ENCODE measurements at places on chromosomes 2 and 18. TPM values are rescaled to one million over a fixed set of nuclear protein-coding genes. Genes with fewer than 3 reads are reported as not detected.

DNA sequence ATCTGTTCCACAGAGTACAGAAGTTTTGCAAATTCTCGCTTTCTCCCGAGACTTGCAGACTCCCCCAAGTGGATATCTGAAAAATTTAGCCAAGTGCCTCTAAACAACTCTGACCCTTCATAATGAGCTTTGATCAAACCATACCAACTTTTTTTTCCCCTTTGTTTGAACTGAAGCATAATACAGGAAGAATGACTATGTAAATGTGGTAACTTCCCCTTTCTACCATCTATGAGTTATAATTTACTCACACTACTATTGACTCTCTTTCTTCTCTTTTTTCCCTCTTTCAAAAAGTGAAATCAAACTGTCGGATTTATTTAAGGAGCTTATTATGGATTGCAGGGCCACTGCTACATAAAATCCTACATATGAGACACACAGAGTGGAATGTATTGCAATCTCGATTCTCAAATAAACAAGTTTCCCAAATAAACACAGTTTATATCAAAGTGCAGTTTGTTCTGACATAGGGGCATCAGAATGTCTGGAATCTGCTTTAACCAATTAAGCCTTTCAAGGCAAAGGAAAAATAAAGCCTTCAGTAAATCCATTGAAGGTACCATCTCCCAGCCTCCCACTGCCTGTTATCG lies 1.4 kb upstream of the ZNF804A start:
- DNase-seq = no peak
- H3K36me3 ChIP-seq = no peaks in the 10 kb centered on the region
- peaks cover 13% of the 10 kb centered on the region for H3K4me1 ChIP-seq
- no peak overlapping the region for H3K27ac ChIP-seq

GRCh38 chr18:59820663-59821062 lies 79.1 kb upstream of the PMAIP1 start:
- no peak overlapping the region for H3K27ac ChIP-seq
- no peak overlapping the region for H3K4me3 ChIP-seq
- peaks cover 2% of the 10 kb centered on the region for H3K27me3 ChIP-seq
- DNase-seq = no peak
- H3K4me1 ChIP-seq = no peaks in the 10 kb centered on the region
- H3K36me3 ChIP-seq = no peaks in the 10 kb centered on the region

DNA sequence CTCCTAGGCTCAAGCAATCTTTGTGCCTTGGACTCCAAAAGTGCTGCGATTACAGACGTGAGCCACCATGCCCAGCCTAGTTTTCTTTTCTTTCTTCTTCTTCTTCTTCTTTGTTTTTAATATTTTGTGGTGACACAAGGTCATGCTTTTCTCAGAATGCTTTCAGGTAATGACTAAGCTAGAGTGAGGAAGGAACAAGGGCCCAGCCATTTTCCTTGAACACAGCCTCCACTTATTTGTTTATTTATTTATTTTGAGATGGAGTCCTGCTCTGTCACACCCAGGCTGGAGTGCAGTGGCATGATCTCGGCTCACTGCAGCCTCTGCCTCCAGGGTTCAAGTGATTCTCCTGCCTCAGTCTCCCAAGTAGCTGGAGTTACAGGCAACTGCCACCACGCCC lies 74.3 kb upstream of the ST3GAL5 start:
- H3K27me3 ChIP-seq = no peaks in the 10 kb centered on the region
- no peak overlapping the region for H3K4me3 ChIP-seq
- no peaks in the 10 kb centered on the region for H3K36me3 ChIP-seq
- H3K27ac ChIP-seq = no peak overlapping the region
- DNase-seq = no peak
- H3K4me1 ChIP-seq = peaks cover 5% of the 10 kb centered on the region

GRCh38 chr2:45043174-45043573 lies 33.9 kb upstream of the SIX2 start:
- H3K27me3 ChIP-seq = peaks cover 21% of the 10 kb centered on the region
- H3K4me1 ChIP-seq = no peaks in the 10 kb centered on the region
- DNase-seq = no peak
- no peak overlapping the region for H3K27ac ChIP-seq

GRCh38 chr2:150591496-150592285 lies 104.2 kb upstream of the RND3 start:
- no peaks in the 10 kb centered on the region for H3K27me3 ChIP-seq
- H3K27ac ChIP-seq = no peak overlapping the region
- H3K4me1 ChIP-seq = no peaks in the 10 kb centered on the region
- no peak overlapping the region for H3K4me3 ChIP-seq
- H3K36me3 ChIP-seq = no peaks in the 10 kb centered on the region

DNA sequence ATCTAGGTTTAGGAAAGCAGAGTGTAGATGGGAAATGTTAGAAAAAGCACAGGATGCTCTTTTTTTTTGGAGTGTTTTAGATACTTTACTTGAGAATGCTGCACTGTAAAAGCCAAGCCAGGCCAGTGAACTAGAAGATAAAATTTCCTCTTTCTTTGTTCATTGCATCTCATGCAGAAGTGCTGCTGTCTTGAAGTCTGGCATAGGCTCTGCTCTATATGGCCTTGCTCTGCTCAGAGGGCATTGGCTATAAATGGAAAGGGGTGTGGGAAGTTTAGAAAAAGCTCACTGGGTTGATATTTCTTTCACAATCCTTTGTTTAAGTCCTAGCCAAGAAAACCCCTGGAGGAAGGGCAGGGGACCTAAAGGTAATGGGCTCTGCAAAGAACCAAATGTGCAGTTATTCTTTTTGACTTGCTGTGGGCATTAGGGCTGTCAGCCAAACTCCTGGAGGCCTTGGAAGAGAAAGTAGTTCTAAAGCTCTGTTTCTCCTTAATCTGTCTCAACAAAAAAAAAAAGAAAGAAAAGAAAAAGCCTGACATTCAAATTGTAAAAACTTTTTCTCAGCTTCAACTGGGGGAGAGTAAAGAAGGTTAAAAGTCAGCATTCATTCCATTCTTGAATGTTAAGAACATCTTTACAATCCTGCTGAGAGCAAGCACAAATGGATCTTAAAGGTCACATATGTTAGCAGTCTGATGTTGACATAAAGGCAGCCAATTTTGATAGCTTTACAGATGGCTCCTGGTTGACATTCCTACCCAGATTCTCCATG lies 338.3 kb downstream of the GULP1 start:
- no peaks in the 10 kb centered on the region for H3K4me1 ChIP-seq
- H3K4me3 ChIP-seq = no peak overlapping the region
- no peaks in the 10 kb centered on the region for H3K27me3 ChIP-seq
- DNase-seq = no peak

DNA sequence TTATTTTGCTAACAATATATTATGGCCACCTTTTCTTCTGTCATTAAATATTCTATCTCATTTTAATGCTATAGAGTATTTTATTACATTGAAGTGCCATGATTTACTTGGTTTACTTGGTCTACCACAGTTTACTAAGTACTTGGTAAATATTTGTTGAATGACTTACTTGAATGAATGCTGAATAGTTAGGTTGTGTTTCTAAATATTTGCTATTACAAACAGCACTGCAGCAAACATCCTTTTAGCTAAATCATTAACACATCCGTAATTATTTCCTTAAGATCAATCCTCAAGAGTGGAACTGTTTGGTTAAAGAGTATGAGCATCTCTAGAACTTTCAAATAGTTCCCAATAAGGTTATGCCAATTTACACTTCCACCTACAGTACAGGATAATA lies 318.7 kb downstream of the MYCN start:
- no peak for DNase-seq
- no peaks in the 10 kb centered on the region for H3K27me3 ChIP-seq
- H3K4me1 ChIP-seq = peaks cover 13% of the 10 kb centered on the region

GRCh38 chr18:41767960-41768359 lies 187.1 kb upstream of the PIK3C3 start:
- H3K27ac ChIP-seq = no peak overlapping the region
- no peaks in the 10 kb centered on the region for H3K36me3 ChIP-seq
- no peaks in the 10 kb centered on the region for H3K4me1 ChIP-seq
- no peak for DNase-seq
- H3K4me3 ChIP-seq = no peak overlapping the region

DNA sequence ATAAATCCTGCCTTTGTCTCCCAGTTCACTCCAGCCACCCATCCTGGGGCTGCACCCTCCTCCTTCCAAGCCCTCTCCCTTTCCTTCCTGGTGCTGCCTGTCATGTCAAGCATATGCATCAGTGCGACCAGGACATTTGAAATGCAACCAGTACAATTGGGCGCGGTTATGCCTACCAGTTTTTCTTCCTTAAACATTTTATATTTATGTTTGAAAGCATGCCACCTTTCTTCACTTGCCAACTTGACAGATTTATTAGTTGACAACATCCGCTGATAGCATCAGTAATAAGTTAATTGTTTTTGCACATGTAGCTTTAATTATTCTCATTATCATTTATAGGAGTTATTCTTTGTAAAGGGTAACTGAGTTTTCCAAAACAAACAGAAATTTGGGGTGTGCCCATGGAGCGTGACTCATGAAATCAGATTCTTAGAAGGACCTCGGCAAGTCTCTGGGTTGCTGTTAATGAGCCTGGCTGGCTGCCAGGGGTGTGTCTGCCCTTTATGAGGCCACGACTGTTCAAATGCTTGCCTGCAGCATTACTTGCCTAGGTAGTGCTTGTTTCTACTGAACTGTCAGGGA lies 32.8 kb upstream of the IL1B start:
- no peaks in the 10 kb centered on the region for H3K4me1 ChIP-seq
- H3K27ac ChIP-seq = no peak overlapping the region
- DNase-seq = peak; percentile 27
- H3K4me3 ChIP-seq = no peak overlapping the region

GRCh38 chr18:57205641-57206040 lies 58.8 kb downstream of the BOD1L2 start:
- no peak overlapping the region for H3K4me3 ChIP-seq
- H3K36me3 ChIP-seq = no peaks in the 10 kb centered on the region
- peaks cover 29% of the 10 kb centered on the region for H3K27me3 ChIP-seq
- no peak overlapping the region for H3K27ac ChIP-seq

DNA sequence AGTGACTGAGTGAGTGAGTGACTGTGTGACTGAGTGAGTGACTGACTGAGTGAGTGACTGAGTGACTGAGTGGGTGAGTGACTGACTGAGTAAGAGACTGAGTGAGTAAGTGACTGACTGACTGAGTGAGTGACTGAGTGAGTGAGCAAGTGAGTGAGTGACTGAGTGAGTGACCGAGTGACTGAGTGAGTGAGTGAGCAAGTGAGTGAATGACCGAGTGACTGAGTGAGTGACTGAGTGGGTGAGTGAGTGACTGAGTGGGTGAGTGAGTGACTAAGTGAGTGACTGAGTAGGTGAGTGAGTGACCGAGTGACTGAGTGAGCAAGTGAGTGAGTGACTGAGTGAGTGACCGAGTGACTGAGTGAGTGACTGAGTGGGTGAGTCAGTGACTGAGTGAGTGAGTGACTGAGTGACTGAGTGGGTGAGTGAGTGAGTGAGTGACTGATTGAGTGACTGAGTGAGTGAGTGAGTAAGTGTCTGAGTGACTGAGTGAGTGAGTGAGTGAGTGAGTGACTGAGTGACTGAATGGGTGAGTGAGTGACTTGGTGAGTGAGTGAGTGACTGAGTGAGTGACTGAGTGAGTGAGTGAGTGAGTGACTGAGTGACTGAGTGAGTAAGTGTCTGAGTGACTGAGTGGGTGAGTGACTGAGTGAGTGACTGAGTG lies 13.3 kb downstream of the MAL start:
- H3K4me3 ChIP-seq = no peak overlapping the region
- H3K27ac ChIP-seq = peak overlapping the region; percentile 63
- peaks cover 89% of the 10 kb centered on the region for H3K4me1 ChIP-seq
- H3K36me3 ChIP-seq = peaks cover 10% of the 10 kb centered on the region
- H3K27me3 ChIP-seq = no peaks in the 10 kb centered on the region
- no peak for DNase-seq

GRCh38 chr2:112593736-112594135 lies 9.3 kb downstream of the CHCHD5 start:
- no peak overlapping the region for H3K4me3 ChIP-seq
- DNase-seq = no peak
- H3K27me3 ChIP-seq = no peaks in the 10 kb centered on the region
- peaks cover 8% of the 10 kb centered on the region for H3K36me3 ChIP-seq

DNA sequence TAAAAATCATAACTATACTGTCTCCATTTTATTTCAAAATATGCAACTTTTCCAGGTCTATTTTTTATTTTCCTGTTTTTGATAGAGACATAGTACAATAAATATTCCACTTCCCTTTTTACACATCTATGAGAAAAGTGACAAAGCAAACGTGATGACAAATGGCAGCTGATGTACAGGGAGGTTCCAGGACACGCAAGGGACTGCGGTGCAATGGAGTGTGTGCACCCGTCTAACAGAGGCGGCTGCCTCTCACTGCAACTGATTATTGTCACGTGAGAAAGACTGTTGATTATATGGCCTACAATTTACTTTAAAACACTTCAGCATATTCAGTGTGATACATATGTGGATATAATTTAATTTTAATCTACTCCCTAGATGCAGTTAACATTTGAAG lies 142.6 kb downstream of the LRRC30 start:
- no peak for DNase-seq
- H3K4me1 ChIP-seq = no peaks in the 10 kb centered on the region
- H3K27ac ChIP-seq = no peak overlapping the region
- H3K4me3 ChIP-seq = no peak overlapping the region

DNA sequence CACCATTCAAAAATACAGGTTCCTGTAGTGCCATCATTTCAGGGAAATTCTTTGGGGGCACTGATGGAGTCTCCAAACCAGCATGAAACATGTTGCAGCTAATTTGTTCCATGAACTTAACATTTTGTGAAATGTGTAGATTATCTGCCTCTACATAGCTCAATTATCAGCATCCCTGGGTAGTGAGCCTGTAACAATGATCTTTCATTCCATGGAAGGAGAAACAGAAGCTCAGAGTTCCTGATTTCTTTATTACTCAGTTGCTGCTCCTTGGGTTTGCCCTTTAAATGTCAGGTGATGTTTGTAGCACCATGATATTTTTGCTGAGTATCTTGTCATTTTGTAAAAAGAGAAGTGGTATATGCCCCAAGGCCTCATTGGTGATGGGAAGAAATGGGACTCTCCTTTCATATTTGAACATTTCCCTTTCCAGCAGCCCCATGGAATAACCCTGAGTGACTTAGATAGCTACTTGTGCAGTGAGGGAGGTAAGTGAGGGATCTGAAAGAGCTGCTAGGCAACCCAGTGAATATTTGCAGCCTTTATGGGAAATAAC lies 146.9 kb downstream of the CERS6 start:
- peaks cover 20% of the 10 kb centered on the region for H3K36me3 ChIP-seq
- no peak overlapping the region for H3K27ac ChIP-seq
- DNase-seq = no peak
- H3K4me1 ChIP-seq = peaks cover 14% of the 10 kb centered on the region
- H3K4me3 ChIP-seq = no peak overlapping the region

- no peaks in the 10 kb centered on the region for H3K27me3 ChIP-seq
- peaks cover 80% of the 10 kb centered on the region for H3K4me1 ChIP-seq
- peak overlapping the region; percentile 89 for H3K27ac ChIP-seq
Observed at GRCh38 chr2:224938651-224939182, 103.6 kb downstream of the DOCK10 start.

- no peak overlapping the region for H3K4me3 ChIP-seq
- no peaks in the 10 kb centered on the region for H3K27me3 ChIP-seq
- H3K4me1 ChIP-seq = no peaks in the 10 kb centered on the region
- no peak overlapping the region for H3K27ac ChIP-seq
Observed at GRCh38 chr18:27428716-27429475, 243.8 kb upstream of the CHST9 start.

Gene DSG4
- not detected for total RNA-seq

Gene LOXHD1
- 0.05 TPM for total RNA-seq

Gene MAPK4
- not detected for total RNA-seq

Gene ARHGAP15
- total RNA-seq = 85.7 TPM

Gene KCNG2
- total RNA-seq = not detected

Gene FMNL2
- total RNA-seq = 2.5 TPM
